GM12892 (cell line): ENCODE measurements at places on chromosomes 13 and 19.

- DNase-seq: no peak
Measured at GRCh38 chr13:64765636-64766035, 2464.5 kb downstream of the PCDH9 start.

- peak; percentile 35 for DNase-seq
Measured at GRCh38 chr13:100608906-100609305, 20.3 kb upstream of the GGACT start.

DNA sequence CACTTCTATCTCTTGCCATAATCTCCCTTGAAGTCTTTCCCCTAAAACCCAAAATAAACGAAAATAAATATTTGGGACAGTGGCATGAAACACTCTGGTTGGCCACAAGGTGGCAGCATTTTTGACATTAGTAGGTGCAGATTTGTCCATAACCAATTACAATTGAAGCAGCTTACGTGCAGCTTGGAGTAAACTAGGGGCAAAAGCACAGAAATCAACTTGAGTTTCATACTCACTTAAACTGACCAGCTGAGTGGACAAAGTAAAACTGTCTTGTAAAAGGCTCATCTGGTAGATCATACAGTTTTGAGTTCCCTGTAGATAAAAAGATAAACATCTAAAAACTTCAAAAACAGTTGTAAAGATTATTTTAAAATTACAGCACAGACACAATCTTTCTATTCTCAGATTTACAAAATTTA is 18.8 kb downstream of the PDCD5 start:
- no peak for DNase-seq

- peak; percentile 65 for DNase-seq
Measured at GRCh38 chr13:21673789-21674489, 3.1 kb downstream of the FGF9 start.

GRCh38 chr13:26518451-26518959 is 39.0 kb upstream of the WASF3 start:
- no peak for DNase-seq

DNA sequence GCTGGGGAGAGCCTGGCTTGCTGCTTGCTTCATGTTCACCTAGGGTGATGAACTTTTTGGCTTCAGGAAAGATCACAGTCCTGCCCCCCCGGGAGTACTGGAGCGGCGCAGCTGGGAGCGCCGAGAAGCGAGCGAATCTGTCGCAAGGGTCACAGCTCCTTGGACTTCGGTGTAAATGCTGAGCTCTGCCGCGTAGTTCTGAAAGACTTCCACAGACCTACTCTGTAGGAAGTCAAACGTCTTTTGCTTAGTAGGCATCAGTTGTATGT is 2.7 kb downstream of the ING1 start:
- DNase-seq: no peak

DNA sequence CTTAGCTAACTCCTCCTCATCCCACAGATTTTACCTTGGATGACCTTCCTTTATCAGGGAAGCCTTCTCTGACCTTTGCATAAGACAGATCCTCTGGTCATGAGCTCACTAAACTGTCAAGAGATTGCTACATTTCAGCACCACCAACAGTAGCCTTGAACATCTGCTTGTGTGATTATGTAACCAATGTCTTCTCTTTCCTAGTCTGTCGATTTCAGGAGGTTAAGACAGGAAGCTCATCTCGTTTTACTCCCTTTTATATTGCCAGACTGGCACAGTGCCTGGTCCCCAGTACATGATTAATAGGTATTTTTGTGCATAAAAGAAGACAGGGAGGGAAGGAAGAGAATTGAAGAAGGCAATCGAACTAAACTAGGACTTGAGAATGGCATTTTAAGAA is 1697.7 kb downstream of the EFNB2 start:
- DNase-seq: no peak

GRCh38 chr13:39374741-39375189 is 228.2 kb downstream of the LHFPL6 start:
- no peak for DNase-seq
